ENCODE measurements at places on chromosomes 3 and 15.

GRCh38 chr3:16302082-16302631 is 37.1 kb downstream of the OXNAD1 start:
- DNase-seq: no peak

DNA sequence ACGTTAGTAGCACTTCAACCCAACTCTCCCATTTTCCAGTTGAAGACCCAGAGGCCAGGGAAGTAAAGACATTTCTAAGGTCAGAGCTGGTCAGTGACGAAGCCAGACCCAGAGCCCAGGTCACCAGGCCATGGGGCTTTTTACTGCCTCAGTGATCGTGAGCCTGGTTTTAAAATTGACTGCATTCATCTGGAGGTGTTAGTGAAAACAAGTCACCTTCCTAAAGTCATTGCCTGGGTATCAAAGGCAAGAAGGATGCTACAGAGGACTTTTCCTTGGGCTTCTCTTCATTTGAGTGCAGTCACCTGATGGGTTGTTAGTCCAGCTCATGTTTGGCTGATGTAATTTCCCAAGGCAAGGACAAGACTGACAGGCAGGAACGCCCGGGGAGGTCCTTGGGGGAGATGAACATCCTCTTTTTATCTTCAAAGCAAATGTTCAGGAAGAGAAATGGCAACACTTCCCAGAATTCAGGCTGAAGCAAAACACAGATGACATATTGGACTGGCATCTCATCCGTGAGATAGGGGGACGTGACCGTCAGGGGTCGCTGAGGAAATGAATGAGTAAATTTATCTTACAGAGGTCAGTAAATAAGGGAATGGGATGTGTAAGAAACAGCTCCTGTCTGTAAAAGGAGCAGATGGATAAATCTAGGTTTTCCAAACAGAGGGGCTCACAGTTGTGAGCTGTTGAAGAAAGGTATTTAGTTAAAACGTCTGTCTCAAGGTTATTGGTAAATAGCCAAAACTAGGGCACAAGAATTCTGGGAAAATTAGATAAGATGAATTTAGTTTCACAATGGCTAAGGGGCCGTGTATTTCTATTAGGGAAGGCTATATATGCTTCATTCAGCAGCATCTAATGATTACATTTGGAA is 201.2 kb downstream of the OPA1 start:
- DNase-seq: no peak

DNA sequence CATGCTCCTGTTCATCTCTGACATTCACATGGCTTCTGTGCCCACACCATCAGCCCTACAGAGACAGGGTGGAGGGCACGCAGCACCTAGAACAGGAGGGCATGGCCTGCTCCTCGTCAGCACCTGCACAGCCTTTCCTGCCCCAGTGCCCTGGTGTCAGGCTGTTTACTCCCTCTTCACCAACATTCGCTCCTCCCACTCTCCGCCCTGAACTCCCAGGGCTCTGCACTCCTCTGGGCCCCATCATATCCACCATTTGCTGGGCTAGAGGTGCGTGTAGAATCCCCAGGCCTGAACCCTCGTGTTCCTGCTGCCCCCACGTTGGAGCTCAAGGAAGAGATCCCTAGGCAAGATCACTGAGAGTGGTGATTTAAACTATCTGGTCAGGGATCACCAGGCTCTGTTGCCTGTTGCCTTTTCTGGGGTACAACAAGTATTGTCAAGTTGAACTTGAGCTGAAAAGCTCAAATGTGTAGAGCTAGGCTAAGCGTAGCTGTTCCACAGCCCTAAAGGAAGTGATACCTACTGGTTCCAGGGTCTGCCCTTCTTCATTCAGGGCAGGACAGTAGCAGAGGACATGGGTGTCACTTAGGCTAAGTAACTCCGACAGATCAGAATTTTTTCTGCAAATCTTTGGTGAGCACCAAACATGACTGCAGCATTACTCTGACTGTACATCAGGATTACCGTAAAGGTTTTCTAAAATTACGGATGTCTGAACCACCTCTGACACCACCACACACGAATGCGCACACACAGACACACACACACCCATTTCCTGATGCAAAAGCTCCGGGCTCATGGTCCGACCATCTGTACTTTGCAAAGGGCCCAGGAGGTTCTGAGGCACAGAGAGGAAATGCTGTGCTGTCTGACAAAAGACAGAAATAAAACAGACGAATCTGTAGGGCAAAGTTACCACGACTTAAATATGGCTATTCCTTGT is 43.7 kb upstream of the GNB5 start:
- DNase-seq: no peak

DNA sequence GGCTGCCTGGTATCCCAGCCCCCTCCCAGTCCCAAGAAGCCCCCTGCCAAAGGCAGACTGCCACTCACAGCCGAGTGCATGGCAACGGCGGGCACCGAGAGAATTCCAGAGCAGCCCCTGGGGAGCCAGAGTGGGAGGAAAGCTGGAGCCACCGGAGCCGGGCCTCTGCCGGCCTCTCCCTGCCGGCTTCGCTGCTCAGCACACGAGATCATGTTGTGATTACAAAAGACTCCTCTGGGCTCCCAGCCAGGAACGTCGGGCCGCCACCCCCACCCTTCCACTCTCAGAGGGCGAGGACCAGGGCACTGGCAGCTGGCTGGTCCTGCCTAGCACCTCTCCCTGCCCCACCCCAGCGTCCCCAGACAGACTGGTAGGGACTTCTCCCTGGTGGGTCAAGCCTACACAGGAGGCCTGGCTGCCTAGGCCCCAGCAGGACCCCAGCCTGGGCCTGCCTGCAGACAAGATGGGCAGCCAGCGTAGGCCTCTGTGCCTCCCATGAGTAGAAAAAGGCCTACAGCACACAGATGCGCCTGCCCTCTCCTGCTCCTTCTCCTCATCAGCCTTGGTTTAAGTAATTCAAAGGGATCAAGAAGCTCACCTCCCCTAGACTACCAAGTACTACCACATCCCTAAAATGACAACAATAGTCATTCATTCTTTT is at the start of gene CCDC9B:
CCDC9B (minus strand) TSS at position 200 of the 661 bp plus-strand sequence; CDS start at position 80, 120 bp downstream.
- DNase-seq: no peak

- no peak for DNase-seq
These were observed 177.2 kb upstream of the THBS1 start for GRCh38 chr15:39403640-39404117.

GRCh38 chr15:64800476-64800875 is 25.0 kb downstream of the PIF1 start:
- DNase-seq: no peak

DNA sequence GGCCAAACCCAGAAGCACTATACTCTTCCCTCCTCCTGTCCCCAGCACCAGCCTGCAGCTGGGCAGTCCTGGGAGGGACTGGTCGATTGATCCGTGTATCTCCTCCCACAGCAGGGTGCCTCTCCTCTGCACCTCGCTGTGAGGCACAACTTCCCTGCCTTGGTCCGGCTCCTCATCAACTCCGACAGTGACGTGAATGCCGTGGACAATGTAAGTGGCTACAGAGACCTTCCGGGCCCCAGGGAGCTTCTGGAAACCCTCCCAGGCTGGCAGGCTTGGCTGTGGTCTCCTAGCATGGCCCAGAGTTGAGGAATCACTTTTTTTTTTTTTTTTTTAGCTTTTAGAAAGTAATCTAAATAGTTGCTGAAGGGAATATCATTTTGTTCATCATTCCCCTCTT is 30.7 kb downstream of the ANKDD1A start:
- DNase-seq: no peak

DNA sequence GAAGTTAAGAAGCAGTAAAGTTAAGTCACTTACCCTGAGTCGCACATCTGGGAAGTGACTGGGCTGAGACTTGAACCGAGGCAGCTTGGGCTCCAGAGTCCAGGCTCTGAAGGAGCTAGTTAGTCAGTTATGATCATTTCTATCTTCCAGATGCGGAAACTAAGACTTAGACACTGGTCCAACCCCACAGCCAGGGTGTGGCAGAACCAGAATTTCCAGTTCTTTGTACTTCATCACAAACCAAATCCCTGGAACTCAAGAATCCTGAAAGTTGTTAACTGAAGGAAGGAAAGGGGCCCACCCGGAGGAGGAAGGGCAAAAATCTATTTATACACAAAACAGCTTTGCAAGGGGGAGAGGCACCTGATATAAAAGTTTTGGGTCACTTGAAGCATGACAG is 389.9 kb downstream of the SHQ1 start:
- DNase-seq: no peak

GRCh38 chr15:93865586-93865985 is 365.8 kb upstream of the MCTP2 start:
- DNase-seq: no peak

GRCh38 chr15:48683991-48684765 is 38.7 kb upstream of the FBN1 start:
- no peak for DNase-seq

GRCh38 chr3:119289404-119289770 is 4.8 kb upstream of the ARHGAP31 start:
- no peak for DNase-seq

DNA sequence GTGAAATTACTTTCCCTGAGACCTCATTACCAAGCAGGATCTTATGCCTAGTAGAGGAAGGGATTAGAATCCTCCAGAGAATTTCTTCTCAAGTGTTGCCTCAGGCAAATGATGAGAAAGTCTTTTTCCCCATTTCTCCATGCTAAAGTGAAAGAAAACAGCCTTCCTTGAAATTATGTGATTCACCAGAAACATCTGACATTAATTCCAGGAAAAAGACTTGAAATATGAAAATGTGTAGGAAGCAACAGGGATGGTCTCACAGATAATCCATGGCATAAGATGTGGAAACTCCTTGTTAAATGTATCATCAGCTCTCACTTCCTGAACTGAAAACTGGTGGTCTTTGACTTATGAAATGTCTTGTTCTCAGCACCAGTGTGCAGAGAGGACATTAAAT is 17.9 kb upstream of the ABI3BP start:
- DNase-seq: no peak

GRCh38 chr3:160196511-160197104 is 28.6 kb upstream of the C3orf80 start:
- no peak for DNase-seq

Data from T-helper 9 cell (primary cell).